ENCODE measurements at places on chromosomes 7 and 10.

- no peak for DNase-seq
These were observed 14.4 kb downstream of the SCIN start for GRCh38 chr7:12584930-12585329.

- no peak for DNase-seq
These were observed 28.7 kb downstream of the KLF6 start for GRCh38 chr10:3756360-3756740.

DNA sequence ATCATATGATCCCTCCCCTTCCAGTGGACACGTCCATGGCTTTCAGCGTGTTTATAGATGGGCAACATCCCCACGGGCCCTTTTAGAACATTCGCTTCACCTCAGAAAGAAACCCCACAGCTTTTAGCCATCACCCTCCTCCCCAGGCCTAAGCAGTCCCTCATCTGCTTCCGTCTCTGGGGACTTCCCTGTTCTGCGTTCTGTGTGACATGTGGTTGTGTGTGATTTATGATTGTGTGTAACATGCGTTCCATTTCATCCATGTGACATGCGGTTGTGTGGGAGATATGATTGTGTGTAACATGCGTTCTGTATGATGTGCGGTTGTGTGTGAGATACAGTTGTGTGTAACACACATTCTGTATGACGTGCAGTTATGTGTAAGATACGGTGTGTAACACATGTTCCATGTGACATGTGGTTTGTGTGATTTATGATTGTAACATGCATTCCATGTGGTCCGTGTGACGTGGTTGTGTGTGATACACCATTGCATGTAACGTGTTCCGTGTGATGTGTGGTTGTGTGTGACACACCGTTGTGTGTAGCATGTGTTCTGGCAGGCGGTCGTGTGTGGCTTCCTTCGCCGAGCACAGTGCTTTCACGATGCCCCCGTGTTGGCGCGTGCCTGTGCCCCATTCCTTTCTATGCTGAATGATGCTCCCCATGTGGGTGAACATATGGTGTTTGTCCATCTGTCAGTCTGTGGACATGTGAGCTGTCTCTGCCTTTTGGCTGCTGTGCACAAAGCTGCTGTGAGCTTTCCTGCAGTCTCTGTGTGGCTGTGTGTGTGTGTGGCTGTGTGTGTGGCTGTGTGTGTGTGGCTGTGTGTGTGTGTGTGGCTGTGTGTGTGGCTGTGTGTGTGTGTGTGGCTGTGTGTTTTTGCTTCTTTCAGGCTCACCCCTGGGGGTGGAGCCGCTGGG lies 26.2 kb downstream of the PWWP2B start:
- no peak for DNase-seq

GRCh38 chr7:28041508-28042314 lies 138.9 kb downstream of the JAZF1 start:
- no peak for DNase-seq

GRCh38 chr10:17353568-17354300 lies 100.7 kb downstream of the ST8SIA6 start:
- no peak for DNase-seq

DNA sequence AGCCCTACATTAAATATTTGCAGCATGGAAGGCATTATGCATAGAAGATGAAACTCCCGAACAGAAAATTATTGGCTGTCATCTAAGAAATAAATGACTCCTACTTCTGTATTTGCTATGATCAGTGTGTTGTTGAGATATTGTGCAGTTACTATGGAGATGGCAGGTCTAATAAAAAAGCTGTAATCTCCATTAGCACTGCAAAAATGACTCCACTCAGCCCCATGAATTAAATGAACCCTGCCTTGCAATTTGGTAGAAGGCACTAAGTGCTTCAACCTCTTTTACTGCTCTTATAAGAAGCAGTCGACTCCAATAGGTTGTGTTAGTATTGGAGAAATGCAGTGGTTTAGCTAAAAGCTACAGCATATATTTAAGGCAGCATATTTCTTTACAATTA lies 290.0 kb upstream of the PHYHIPL start:
- no peak for DNase-seq

- no peak for DNase-seq
These were observed 109.4 kb downstream of the ABLIM1 start for GRCh38 chr10:114548662-114549061.

- no peak for DNase-seq
These were observed 20.9 kb downstream of the ANKIB1 start for GRCh38 chr7:92266415-92267241.

GRCh38 chr7:75913437-75913836 lies 1.5 kb upstream of the POR start:
- no peak for DNase-seq

DNA sequence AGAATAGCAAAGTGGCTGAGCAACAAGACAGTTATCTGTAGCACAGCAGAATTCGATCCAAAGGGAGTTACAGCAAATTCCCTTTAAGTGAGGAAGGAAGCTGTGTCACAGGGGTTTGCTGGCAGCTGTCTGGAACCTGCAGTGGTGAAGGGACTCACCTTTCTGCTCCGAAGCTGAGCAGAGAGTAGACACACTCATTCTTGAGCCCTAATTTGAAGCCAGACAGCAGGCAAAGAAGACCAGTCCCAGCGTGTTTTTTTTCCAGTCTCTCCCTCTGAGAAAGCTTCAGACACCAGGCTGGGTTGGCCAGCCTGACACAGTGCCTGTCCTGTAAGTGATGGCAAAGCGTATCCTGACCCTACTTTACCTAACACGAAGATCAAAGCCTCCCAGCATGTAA lies 210.7 kb downstream of the TRIL start:
- DNase-seq = no peak

GRCh38 chr10:72274730-72275350 lies 1.1 kb downstream of the DDIT4 start:
- no peak for DNase-seq

GRCh38 chr7:7110706-7111105 lies 71.6 kb upstream of the C1GALT1 start:
- DNase-seq = no peak

DNA sequence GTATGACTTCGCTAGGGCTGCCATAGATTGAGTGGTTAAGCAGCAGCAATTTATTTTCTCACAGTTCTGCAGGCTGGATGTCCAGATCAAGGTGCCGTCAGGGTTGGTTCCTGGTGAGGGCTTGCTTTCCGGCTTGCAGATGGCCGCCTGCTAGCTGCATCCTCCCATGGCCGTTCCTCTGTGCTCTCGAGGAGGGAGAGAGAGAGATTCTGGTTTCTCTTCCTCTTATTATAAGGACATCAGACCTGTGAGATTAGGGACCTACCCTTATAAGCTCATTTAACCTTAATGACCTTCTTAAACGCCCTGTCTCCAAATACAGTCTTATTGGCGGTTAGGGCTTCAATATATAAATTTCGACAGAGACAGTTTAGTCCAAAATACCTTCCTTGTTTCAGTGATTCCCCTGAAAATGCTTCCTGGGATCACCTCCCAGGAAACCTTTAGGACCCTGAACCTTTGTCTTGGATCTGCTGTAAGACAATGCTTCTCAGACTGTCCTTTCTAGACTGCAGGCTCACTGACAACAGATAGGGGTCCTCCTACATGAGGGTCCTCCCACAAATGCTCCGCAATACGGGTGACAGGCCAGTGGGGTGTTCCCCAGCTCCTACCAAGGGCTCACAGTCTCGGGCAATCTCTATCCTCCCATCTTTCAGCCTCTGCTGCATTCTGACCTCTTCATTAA lies 82.5 kb upstream of the BAIAP2L1 start:
- DNase-seq = no peak

DNA sequence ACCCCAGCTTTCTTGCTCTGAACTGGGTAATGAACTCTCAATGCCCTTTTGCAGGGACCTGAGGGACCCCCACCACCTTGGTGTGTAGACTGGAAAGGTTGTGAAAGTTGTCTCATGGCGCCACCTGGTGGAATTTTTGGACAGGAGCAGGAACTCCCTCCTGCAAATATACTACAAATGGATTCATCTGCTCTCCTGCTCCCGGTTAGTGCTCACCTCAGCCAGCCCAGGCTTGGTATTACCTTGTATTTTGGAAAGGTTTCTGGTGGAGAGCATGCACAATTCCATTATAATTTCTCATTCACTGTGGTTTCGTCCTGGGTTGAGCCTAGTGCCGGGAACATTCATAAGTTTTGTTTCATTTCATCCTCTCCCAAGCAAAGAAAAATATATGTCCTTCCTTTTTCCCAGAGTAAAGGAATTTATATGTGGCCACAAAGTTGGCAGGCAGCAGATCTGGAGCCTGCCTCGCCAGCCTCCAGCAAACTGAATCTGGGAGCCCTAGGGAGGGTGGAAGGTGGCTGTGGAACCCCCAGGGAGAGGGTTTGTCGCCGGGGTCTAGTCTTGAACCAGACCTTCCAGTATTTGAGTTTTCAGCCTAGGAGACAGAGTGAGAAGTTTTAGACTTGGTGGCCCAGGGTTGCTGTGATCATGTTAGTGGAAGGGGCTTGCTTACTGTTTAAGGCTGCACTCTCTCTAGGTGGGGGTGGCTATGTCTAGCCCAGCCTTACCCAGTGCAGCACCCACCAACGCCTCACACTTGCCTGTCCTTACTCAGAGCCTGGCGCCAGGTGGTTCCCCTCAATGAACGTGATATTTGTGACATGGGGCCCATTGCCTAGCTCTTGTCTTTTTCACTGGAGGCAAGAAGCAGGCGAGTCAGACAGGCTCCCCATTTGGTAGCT lies 9.5 kb downstream of the FAM241B start:
- DNase-seq = no peak

DNA sequence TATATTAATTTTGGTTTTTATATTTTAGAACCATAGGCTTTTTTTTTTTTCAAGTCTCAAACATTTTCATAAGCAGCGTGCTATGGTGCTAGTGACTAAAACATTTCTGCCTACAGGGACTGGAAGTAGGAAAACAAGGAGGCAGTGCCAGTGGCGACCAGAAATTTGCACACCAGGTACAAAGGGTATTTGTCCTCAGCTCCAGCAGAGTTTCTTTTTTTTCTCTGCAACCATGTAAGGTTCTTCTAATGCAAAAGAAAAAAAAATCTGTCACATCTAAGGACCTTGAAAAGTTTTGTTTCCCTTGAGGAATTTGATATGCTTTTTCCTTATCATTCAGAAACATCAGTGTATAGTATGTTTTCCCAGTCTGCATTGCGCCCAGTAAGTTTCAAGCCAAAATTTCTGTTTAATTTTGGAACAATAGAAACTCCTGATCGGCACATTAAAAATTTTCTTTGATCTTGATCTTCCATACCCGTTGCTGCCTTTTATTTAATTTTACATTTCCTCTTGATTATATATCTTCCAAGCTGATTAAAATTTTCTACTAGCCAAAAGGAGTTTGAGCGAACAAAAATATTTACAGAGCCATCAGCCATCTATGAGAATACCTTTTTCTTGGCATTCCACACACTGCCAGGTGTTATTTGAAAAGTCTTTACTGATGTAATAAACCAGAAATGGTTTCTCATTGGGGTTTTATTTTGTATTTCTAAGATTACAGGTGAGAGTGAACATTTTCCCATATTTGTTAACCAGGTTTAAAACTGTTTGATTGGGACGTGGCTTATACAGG lies 956 bp upstream of the KLHDC10 start:
- DNase-seq = no peak

DNA sequence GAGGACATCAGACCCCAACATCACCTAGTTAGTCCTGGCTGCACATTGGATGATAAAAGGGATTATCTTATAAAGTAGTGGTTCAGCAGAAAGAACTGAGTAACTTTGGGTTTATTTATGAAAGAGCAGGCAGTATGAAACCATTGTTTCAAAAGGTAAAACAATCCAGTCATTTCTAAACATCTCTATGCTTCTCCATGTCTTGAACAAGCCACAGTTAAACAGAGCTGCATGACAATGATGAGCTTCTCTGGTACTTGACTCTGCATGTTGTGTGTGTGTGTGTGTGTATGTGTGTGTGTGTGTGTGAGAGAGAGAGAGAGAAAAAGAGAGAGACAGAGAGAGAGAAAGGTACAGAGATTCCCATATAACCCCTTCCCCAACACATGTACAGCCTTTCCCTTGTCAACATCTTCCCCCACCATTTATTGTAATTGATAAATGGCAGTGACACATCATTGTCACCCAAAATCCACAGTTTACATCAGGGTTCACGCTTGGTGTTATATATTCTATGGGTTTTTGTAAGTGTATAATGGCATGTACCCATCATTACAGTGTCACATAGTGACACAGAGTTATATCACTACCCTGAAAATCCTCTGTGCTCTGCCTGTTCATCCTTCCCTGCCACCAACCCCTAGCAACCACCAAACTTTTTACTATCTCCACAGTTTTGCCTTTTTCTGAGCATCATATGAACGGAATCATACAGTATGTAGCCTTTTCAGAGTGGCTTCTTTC lies 32.8 kb upstream of the SLC18A3 start:
- DNase-seq = no peak

DNA sequence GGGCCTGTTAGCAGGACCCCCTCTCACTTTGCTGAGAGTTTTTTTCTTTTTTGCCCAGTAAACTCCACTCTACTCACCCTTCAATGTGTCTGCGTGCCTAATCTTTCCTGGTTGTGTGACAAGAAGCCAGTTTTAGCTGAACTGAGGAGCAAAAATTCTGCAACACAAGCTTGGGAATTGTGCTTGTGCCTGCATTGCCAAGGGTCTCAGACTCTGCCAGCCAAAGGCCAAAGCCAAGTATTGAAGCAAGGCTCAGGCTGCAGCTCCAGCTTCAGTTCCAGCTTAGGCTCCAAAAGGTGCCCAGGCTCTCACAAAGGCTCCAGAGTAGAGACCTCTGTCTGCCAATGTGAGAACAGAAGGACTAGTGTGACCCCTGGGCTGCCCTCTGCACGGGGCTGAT lies 4.2 kb upstream of the CPA2 start:
- DNase-seq = no peak

DNA sequence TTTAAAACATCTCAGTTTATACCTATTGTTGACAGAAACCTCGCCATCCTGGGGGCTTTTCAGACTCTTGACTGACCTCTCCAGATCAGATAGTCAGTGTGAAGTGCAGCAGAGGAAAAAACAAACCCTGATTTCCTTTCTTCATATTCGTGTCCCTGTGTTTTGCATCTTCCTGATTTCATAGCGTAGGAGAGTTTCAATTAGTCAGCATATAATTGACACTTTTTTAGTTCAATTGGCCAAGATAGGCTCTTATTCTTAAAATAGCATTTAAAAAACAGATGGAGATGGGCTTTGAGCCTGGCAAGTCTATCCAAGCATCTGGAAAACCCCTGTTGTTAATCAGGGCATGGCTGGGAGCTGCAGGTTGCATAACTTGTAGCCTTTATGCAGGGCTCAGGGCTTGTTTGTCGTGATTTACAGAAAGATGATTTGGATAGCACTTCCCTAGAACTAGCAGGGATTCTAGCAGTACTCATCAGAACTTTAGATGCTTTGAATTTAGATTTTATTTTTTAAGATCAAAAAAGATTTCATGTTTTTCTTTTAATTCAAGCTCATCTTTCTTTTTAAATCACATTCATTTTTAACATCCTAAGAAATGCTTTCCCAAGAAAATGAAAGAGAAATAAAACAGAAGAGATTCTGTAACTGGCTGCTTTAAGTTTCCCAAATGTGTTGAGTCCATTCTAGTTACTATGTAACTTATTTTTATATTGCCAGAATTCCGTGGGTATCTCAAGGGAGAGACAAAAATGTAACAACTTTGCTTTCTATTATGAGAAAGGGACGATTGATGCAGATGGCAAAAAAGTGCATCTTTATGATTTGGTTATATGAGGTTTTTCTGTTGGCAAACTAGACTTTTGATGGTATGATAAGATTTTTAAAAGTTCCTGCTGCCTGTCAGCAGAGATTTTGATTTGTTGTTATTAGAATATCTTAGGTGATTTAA lies 270.8 kb upstream of the FZD8 start:
- DNase-seq = no peak

Measured in cortex of kidney (tissue), 1 donor.